Hematopoietic multipotent progenitor cell (in vitro differentiated cells): ENCODE measurements at places on chromosomes 3 and 15. TPM values are rescaled to one million over a fixed set of nuclear protein-coding genes. Genes with fewer than 3 reads are reported as not detected.

DNA sequence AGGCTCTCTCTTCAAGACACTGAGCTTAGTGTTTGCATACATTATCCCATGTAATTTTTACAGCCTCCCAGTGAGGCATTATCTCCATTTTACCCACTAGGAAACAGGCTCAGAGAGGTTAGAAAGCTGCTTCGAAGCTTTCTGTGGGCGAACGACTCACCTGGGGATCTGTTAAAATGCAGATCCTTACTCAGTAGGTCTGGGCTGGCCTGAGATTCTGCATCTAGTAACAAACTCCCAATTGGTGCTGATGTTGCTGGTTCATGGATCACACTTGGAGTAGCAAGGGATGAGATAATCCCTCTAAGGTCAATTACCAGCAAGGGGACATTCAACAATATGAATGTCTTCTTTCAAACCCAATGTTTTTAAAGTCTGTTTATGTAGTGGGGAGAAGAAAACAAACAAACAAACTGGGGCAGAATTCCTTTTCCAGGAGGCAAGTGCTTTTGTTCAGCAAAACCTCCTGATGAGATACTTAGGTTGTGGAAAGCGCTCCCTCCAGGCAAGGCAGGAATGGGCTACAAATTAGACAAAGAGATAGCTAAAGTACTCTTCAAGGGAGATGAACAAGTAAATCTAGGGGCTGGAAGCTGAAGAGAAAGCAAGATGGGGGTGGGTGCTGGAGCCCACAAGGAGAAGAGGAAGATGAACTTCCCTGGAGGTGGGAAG, 311.9 kb downstream of the SHQ1 start:
- DNase-seq, result no peak

CLN6 gene
- total RNA-seq, result 26.4 TPM

SCN11A gene
- under 0.01 TPM for total RNA-seq

MKRN3 gene
- total RNA-seq, result 1.3 TPM

SYNPR gene
- under 0.01 TPM for total RNA-seq

DNA sequence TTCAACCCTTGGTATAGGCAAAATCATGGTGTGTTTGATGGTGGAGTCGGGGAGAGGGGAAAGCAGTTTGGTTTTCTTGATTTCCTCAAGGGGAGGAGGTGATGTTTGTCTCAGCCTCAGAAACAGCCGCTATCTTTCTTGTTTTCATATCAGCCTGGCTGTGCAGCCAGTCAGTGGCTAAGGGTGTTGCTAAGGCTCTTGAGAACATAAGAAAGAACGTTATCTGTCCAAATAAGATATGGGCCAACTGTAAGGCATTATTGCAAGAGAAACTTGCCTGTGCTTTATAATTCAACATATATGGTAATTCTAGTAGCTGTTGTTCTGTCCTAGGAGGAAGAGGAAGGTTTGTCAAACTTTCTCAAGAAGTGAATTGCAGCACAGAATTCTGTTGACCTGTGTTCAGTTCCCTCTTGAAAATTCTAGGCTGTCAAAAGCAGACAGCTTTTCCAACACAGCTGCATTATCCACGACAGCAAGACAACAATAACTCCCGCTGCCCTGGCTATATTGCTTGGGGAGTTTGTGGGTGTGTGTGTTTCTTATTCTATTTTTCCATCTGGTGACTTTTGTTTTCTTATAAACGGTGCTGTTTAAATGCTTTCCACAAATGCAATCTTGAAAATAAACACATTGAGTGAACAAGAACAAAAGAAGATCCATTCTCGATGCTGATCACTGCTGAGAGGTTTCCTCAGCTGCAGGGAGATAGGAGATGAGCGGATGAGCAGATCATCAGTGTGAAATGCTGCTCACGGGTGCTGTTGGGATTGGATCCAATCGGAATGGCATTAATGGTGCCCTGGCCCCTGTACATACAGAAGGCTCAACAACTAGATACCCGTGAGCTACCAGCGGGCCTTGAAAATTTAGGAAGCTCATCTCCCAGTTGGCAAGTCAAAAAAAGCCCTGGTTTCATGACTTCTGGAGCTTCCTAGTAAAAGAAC, 90.8 kb upstream of the TNFAIP8L3 start:
- no peak for DNase-seq

DNA sequence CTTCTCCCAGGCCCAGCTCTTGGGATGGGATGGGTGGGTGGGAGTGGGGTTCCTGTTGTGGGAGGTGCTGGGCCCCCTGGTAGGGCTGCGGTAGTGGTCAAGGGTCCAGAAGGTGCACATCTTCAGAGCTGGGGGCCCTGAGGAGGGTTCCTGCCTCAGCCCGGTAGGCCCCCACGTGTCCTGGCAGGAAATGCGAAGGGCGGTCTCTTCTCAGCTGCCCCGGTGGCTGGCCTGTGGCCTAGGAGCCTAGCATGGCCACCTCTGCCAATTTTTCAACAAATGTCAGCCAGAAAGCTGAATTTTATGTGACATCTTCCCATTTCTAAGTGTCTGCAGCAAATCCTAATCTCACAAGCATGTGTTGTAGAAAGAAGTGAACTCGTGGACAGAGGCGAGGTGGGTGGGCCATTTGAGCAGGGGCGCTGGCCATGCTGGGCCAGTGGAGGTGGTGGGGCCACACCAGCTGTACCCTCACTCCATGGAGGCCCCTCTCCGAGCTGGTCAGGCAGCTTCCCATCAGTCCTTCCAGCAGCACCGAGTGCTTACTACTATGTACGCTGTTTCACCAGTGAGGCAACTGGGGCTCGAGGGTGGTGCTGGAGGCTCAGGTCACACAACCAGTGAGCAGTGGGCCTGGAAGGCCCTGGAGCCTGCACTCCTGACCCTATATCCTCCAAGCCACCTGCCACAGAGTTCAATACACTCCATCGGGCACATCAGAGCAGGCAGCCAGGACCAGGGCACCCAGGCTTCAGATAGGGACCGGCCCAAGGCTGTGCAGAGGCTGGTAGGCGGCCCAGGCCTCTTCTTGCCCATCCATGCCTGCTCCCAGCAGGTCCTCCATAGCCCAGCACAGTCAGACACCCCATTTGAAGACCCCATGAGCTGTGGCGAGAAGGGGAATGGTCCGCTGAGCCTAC, 23.2 kb downstream of the FBLN2 start:
- no peak for DNase-seq

- peak; percentile 62 for DNase-seq
Measured at GRCh38 chr3:24299246-24299805, 195.3 kb downstream of the THRB start.

DNA sequence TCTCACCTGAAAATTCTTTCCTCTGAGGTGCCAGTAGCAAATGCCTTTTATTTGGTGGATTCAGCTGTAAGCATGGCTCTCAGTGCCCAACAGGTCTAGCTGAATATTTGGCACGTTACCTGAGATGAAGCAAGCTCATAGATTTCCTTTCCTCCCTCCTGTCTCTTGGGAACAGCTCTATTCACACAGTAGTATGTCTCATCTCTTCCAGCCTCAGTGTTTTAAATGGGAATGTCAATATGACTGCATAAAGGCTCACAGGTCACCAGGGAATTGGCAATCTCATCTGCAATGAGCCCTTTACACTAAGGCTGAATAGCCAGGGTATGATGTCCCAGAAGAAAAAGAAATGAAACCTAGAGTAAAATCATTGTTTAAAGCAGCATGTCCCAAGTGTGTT, 733.5 kb downstream of the NTRK3 start:
- no peak for DNase-seq

GRCh38 chr3:46705022-46705530, 3.9 kb downstream of the TMIE start:
- DNase-seq, result peak; percentile 76

GRCh38 chr3:9732740-9733115, 1.2 kb downstream of the BRPF1 start:
- no peak for DNase-seq

DNA sequence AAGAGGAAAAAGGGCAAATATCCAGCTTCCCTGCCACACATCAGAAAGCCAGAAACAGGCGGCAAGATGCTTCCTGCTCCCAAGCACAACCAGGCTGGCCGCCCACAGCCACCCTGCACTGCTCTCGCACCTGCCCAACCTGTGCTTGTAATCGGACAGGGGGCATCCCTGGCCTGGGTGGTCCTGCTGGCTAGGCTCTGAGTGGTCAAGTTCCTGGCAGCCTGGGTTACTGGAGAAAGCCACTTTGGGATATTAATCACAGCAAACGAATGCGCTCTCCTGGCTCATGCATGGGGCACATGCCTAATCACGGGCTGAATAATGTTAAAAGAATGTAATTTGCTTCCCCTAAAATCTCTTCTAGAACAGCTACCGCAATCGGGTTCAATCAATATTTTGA, 442.4 kb downstream of the MCTP2 start:
- no peak for DNase-seq

DNA sequence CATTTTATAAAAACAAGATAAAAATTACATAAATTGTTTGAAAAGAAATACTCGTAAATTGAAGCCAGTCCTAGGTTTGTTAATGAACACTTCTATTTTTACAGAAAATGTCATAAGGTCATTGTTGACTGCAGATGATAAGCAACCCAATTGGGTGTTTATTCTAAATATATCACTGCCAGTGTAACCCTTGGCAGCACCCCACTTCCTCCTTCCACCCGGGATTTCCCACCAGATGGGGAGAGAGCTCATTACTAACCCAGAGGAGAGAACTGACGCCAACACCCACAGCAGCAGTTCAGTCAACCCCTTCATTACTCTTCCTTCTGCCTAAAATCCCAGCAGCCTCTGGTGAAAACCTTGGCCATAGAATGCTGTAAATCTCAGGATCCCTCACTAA, 307.6 kb downstream of the GAP43 start:
- DNase-seq, result no peak

- no peak for DNase-seq
Measured at GRCh38 chr3:83946554-83946953, 1012.2 kb upstream of the CADM2 start.

DNA sequence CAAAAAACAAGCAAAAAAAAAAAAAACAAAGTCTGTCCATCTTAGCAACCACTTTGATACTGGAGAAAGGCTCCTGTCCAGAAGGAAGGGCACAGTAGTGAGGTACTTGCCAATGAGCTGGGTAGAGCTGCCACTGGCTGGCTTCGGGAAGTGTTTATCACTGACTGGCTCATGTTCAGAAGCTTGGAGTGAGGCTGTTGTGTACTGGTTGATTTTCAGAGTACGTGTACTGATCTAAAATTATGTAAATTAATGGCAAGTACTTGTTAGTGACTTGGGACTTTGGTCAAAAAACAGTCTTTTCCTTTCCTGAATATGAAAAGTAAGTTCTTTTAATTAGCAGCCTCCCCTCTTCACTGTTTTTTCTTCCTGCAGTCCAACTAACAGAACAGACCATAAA, 979 bp upstream of the ZNF621 start:
- DNase-seq, result no peak

GRCh38 chr15:65466901-65467300, 44.2 kb upstream of the IGDCC4 start:
- DNase-seq, result no peak

PIAS1 gene
- 37.7 TPM for total RNA-seq

DNA sequence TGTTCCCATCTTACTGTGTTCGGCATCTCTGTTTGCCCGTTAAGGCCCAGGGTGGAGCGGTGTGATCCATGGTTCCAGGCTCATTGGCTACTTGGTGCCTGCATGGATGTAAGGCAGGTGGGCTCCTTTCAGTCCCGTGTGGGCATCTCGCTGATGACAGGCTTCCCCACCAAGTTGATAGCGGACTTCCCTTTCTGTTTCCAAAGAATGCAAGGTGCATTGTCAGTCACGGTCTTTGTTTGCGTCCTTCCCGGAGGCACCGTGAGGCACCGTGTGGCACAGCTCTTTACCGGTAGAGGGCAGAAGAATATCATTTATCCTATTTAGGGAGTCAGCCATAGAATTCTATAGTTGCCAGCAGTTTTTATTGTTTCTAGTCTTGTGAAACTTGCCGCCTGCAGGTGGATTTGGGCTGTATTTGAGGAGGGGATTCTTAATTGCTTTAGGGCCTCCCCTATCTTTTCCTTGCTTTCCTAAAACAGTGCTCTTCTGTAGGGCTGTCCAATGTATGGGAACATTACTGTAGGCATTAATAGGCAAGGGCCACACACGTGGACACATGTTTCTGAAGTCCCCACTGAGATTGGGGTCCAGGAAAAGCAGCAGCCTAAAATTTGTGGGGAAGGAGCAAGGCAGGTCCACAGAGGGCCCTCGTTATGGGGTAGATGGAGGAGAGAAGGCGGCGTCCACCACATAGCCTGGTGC, 244.1 kb downstream of the SLCO3A1 start:
- DNase-seq, result no peak

DNA sequence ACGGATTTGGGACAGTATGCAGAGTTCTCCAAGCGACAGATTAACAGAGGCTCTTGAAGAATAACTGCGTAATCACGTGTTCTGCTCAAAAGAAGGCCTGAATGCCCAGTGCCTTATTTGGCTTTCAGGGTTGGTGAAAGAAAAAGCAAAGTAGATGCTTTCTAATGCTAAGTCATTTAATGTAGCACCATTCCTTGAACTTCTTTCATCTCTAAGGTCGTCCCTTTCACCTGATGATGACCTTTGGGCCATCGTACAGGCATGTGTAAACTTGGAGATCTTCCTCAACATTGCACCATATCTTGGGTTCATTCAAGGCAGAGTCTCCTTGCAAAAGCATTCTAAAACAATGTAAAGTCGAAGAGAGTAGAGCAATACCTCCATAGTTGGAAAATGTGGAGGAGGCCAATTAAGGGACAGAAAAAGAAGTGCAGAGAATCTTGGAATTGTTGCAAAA, 48.9 kb downstream of the TMEM44 start:
- no peak for DNase-seq

SLC27A2 gene
- 49.8 TPM for total RNA-seq

- DNase-seq, result no peak
Measured at GRCh38 chr3:155069729-155070128, 10.4 kb upstream of the MME start.

DNA sequence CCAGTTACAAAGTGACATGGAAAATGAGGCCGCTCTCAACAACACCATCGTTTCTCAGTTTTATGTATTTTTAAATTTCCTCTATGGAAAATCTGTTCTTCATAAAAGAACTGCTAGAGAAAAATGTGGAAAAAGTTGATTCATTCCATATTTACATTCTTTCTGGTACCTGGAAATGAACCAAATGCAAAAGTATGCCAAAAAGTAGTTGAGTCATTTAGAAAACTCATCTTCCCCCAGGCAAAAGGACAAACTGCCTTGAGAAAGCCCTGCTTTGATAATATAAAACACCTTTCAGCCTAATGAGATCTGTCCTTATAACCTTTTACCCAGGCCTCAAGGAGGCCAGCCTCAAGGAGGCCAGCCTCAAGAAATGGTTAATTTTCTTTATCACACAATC, 283.0 kb upstream of the VEPH1 start:
- DNase-seq, result no peak

GRCh38 chr3:40505599-40506462, at the start of gene ZNF620:
ZNF620 (plus strand) TSS chr3:40506039; CDS start chr3:40506353, 314 bp downstream.
- DNase-seq, result peak; percentile 14

DNA sequence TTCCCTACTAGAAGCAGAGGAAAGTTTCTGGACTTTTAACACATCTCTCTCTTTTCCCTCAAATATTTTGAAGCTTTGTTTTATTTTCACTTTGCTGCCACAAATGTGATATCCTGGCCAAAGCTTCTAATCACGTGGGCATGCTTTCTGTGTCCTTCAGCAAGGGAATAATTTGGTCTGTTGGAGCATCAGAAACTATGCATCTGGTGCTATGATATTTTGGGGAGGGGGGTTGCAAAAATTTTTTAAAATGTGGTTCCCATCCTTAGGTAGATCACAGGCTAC, 254.2 kb downstream of the GAP43 start:
- no peak for DNase-seq
